Uterus (tissue), 4 donors: ENCODE measurements at places on chromosomes 2 and 18. TPM values are rescaled to one million over a fixed set of nuclear protein-coding genes. Genes with fewer than 3 reads are reported as not detected.

DNA sequence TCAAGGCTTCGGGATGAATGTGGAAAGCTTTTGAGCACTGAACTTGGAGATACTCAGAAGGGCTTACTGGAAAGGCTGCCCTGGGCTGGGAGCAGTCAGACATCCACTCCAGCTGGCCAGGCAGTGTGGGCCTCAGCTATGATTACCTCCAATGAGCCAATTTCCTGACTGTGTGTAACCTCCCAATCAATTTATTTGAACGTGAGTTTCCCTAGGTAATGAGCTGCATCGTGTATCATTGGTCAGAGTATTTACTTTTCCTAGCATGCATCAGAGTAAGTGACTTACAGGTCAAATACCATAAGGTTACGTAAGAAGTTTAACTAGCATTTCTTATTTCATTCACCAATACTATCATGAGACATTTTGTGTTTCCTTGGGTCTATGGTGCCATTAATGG, 11.0 kb upstream of the CTAGE1 start:
- no peak for DNase-seq

GRCh38 chr2:158489366-158490112, 32.8 kb downstream of the PKP4 start:
- DNase-seq = no peak

- DNase-seq = no peak
Observed at GRCh38 chr2:10552220-10552870, 104.2 kb upstream of the ODC1 start.

DNA sequence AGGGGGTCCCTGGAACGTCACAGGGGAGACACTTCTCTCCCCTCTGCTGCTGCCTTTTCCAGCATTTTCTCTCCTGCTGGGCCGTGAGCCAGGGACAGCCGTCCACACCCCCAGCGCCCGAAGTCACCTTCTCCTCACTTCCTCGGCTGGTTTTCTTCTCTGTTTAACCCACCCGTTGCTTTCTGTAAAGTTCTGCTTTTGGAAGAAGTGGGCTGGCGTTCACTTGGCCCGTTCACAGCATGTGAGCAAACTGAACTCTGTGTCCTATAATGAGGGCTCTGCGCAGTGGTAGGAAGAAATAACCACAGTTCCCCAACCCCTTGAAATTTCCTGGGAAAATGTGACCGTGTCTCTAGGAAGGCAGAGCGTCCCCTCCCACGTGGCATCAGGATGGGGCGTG, 187.0 kb upstream of the HDAC4 start:
- no peak for DNase-seq

GRCh38 chr2:228373191-228373590, 191.7 kb upstream of the SPHKAP start:
- DNase-seq = no peak

- DNase-seq = no peak
Observed at GRCh38 chr2:152646775-152647174, 70.5 kb downstream of the PRPF40A start.

GRCh38 chr2:167504061-167504460, 615.8 kb downstream of the XIRP2 start:
- no peak for DNase-seq

The SLC9A4 gene
- not detected for total RNA-seq

The CCNT2 gene
- 53.2 TPM for total RNA-seq

The ABCB6 gene
- 36.2 TPM for total RNA-seq

The REL gene
- total RNA-seq = 8.2 TPM

The RSAD2 gene
- 0.29 TPM for total RNA-seq

The ZNF804A gene
- 0.27 TPM for total RNA-seq

The CHST10 gene
- total RNA-seq = 38.4 TPM
